ENCODE measurements at places on chromosomes 3 and 15.

GRCh38 chr3:140500473-140500872 lies 177.4 kb upstream of the TRIM42 start:
- DNase-seq = no peak

DNA sequence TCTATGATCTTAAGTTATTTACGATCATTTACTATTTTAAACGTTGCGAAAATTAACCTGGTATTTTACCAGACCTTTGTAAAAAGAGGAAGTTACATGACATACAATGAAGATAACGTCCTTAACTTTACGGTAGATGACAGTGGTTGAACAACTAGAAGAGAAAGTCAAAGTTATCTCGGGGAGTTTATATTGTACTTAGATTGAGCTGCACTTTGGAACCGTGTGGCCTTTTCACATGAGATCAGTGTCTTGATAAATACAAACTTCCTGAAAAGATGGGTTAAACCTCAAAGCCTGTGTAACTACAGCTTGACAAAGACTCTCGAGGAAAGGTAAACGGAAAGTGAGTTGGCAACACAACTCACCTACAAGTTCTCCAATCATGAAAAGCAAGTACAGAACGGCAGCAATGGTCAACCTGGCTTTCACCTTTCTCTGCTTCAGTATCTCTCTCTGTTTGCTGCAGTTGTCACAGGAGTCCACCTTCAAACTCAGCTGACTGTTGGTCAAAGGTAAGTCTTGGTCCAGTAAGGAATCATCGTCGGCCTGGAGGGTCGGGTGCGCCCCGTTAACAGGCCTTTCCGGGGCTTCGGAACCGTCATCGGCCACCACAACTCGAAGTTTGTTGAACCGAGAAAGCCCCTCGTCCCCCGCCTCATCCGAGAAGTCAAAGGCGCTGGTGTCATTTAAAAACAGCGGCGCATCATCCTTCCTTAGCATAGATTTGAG lies 793 bp downstream of the SLC30A4 start:
- DNase-seq = no peak

DNA sequence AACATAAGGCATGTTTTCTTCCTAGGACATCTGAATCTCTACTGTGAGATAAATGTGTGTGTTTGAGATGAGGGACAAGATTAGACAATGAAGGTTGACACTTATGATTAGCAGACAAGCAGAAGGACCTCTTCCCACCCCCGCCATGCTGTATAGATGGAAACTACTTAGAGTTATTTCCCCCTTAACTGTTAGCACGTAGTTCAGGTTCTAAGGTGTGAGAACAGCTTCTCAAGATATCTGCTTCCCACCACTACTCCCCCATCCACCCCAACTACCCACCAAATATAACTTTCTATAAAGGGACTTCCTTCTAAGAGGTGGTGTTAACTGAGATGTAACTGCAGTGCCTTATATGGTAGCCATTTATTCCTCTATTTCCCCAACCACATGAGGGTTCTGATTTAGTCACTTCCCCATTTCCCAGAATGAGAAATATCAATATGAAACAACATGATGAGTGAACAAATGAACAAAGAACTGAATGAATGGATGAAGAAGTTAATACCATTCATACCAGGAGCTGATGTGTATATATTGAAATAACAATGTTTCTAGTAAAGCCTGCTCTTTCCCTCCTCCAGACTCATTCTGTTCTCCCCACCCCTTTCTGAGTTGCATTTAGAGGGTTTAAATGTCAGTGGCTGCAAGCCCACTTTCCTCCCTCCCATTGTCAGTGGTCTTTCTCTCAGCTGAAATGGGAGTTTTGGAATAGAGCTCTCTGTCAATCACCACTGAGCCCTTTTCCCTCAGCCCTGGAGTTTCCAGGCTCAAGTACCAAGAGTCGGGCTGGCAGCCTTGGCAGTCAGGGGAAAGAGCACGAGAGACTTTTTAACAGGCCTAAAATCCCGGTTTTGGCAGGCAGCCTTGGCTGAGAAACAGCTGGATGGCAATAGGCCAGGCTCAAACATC lies 7.7 kb upstream of the RFTN1 start:
- no peak for DNase-seq

DNA sequence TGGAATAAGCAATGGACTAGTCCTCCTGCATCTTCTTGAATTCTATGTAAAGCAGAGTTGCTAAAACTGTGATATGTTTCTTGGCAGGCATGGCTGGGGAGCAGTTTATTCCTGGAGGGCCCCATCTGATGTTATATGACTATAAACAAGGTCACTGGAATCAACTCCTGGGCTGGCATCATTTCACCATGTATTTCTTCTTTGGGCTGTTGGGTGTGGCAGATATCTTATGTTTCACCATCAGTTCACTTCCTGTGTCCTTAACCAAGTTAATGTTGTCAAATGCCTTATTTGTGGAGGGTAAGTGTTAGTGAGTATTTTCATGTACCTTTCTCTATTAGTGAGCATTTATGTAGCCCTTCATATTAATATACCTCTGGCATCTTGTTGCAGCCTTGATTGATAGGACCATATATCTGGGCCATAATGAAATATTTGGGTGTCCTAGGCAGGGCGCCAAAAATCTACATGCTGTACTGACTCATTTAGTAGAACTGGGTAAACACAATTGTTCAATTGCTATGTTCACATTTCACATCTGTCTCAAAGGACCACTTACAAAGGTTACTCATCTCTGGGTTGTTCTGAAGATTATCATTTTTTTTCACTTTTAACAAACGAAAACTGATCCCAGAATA lies 52.6 kb upstream of the ADGRG7 start:
- DNase-seq = no peak

DNA sequence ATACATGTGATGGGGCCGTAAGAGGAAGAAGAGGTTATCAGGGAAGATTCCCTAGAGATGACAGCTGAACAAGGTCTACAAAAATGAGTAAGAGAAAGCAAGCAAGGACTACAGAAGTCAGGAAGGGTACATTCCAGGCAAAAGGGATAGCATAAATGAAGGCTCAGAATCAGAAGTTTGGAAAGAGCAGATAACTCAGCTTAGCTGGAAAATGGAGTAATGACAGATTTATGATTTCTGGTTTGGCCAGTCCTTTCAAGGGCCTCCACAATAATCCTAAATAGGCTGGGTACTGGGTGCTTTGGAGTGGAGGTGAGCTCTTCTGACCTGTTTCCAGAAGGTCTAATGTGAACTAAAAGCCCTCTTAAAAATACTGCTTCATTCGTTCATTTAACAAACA lies 110.7 kb downstream of the MYO5A start:
- DNase-seq = no peak

- DNase-seq = no peak
Observed at GRCh38 chr3:160280836-160281235, 55.6 kb downstream of the C3orf80 start.

GRCh38 chr15:77821188-77821958 lies 188.7 kb upstream of the LINGO1 start:
- peak; percentile 73 for DNase-seq

GRCh38 chr3:128107834-128108233 lies 15.8 kb downstream of the RUVBL1 start:
- no peak for DNase-seq

GRCh38 chr3:52186729-52187128 lies 11.2 kb upstream of the ALAS1 start:
- DNase-seq = no peak

GRCh38 chr3:111803123-111803593 lies 55.9 kb upstream of the PHLDB2 start:
- DNase-seq = no peak

DNA sequence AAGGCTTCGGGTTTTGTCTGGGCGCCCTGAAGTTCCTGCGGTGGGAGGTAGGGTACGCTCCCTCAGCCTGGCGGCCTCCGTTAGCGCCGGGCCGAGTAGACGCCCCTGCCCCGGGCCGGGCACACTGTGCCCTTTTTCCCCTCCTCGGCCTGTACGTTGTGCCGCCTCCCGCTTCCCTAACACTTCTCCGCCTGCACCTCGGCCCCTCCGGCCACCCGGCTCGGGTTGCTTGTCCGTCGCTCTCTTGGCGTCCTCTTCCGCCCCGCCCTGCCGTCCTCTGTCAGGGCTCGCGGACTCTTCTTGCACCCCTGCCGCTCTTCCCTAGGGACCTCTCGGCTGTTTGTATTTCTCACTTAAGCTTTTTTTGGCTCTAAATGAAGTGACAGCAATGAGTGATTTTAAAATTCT lies 384 bp downstream of the KNL1 start:
- peak; percentile 61 for DNase-seq

DNA sequence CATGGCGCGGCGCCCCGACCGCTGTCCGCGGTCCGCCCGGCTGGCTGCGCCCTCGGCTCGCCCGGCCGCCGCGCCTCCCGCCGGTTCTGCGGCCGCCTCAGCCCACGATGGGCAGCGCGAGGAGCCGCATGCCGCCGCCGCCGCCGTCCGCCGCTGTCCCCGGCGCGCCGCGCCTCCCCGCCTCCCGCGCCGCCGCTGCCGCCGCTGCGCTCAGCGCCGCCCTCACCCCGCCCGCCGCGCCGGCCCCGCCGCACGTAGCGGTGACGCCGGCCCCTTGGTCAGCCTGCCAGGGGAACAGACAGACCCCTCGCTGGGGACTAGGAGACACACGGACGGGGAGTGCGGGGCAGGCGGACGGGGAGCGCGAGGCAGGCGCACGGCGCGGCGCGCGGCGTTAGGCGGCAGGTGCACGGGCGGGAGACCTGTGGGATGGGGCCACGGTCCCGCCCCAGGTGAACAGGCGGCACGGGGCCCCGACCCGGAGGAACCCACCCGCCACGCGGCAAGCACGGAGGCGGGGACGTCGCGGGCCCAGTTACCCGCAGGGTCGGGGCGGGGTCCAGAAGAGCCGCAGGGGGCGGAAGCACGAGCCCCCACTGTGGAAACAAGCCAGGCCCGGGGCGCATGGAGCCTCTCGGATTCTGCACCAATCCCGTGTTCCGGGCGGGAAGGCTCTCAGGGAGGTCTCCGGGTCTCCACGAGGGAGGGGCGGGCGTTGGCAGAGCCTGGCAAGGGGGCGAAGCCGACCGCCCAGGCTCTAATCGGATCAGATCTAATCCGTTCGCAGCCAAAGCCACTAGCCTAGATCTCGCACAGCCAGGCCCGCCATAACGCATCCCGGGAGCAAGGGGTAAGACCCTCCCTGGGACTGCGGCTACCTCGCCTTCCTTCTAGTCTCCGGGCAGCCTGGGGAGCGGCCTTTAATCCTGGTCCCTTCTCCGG lies at the start of gene CSPG5:
TSS of gene CSPG5 (minus strand) at position 175 of the 942 bp plus-strand sequence. CDS start at position 3, 172 bp downstream.
- peak; percentile 45 for DNase-seq

- DNase-seq = no peak
Observed at GRCh38 chr3:72932416-72932815, 44.6 kb downstream of the GXYLT2 start.

GRCh38 chr15:97992823-97993222 lies 32.3 kb downstream of the ARRDC4 start:
- DNase-seq = no peak

DNA sequence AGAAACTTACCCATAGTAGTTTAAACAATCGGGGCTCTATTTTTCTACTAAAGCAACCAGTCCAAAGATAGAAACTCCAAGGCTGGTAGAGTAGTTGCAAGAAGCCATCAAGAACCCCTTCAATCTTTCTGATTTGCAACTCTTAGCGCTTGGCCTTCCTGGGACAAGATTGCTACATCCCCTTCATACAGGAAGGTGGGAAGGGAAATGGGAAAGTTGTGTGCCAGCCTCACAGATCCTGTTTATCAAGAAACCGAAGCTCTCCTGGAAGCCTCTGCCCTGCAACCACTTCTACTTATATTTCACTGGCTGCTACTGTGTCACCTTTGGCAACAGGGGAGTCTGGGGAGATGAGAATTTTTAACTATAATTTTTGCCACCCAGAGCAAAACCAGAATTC lies 46.2 kb downstream of the OSBPL10 start:
- no peak for DNase-seq

- DNase-seq = no peak
Observed at GRCh38 chr3:64067506-64068346, 44.4 kb upstream of the PSMD6 start.

- no peak for DNase-seq
Observed at GRCh38 chr3:52531860-52532516, 1.7 kb downstream of the NT5DC2 start.

GRCh38 chr3:152269831-152270734 lies 1.4 kb downstream of the MBNL1 start:
- no peak for DNase-seq

- DNase-seq = no peak
Observed at GRCh38 chr3:128036119-128036518, 16.1 kb upstream of the SEC61A1 start.

- no peak for DNase-seq
Observed at GRCh38 chr3:48276911-48277641, 36.2 kb downstream of the ZNF589 start.

DNA sequence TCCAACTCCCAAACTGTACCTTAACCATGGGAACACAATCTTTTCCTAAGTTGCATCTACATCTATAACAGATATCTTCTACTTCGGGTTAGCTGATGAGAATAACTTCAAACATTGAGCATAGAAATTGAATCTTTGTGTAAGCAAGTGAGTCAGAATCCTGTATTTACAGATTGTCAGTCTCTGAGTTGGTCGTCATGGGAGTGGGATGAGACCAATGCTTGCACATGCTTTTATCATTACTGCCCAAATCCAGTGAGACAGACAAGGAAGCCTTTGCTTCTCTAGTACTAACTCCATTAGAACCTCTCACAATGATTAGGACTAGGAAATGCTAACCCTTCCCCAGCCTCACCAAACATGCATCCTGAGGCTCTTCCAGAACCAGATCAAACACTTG lies 587.1 kb upstream of the ZNF717 start:
- no peak for DNase-seq

DNA sequence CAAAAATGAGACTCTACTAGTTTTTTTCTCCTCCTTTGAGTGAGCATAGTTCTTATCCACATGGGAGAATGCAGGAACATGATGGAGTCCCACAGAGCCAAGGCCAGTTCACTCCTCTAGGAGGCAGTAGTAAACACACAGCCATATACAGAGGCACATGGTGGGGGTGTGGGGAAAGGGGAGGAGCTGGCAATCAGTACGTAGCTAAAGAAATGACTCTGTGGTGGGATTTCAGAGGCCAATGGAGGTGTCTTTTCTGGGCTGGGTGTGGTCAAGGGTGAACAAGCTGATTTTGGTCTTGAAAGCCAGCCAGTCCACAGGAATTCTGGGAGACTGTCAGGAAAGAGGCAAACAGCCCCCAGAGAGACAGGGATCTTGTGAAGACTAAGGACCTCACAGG lies 6.6 kb upstream of the RAB11A start:
- peak; percentile 42 for DNase-seq

DNA sequence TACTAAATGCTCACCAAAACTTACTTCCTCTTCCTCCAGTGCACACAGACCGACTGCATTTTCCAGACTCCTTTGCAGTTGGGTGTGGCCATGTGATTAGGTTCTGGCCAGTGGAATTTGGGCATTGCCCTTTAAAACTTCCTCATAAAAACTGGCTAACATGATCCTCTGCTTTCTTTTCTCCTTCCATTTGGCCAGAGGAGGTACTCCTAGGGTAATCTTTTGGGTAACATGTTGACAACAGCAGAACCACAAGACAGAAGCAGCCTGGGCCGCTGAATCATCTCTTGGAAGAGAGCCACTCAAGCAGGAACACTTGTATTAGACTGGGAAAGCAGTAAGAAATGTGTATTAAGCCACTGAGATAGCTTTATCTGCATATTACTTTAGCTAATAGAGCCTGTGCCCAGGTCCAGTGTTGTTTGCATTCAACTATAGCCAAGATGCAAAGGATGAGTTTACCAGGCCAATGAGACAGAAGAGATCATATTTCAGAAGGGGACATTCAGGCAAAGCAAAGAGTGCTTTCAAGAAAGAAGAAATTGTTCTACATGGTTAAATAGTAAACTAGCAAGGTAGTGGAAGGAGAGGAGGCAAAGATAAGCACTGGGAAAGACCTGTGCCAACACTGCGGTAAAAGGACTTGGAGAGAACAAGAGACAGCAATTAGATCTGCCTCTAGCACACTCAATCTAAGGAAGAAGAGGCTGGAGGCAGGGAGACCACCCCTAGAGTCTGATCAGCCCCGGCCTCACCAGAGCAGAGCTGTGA lies 79.8 kb downstream of the PLCH1 start:
- DNase-seq = no peak

GRCh38 chr3:190180268-190180667 lies 59.6 kb upstream of the P3H2 start:
- DNase-seq = no peak
